Brain (organoid and tissue), 16 donors: ENCODE measurements at places on chromosomes 2 and 18. TPM values are rescaled to one million over a fixed set of nuclear protein-coding genes. Genes with fewer than 3 reads are reported as not detected.
A peak's percentile ranks its signal among the peaks of the same experiment; 100 is the strongest.

DNA sequence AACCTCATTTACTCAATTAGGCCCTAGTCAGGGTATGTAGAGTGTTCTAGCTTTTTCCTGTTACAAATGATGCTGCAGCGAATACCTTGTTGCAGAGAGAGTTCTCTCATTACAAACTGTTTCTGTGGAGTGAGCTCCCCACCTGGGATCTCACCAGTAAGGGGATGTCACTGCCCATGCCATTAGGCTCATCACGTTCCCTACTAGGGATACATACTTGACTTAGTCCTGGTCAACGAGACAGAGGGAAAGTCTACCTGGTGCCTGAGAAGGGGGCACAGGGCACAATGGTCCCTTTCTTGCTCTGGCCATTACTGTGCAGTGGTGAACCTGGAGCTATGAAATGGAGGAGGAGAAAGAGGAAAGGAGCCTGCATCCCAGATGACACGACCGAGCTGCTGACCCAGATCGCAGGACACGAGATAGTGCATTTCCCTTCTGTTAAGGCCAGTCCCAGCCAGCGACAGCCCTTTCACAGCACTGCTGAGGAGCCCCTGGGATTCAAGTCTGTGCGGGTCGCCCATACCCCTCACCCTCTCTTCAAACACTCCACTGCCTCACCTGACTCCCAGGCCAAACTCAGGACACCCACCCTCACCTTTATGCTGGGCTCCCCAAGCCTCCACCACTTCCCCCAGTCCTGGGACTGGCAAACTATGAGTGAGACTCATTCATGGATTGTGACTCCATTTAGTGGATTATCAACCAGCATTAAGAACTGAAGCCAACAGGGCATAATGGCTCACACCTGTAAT, 16.0 kb downstream of the MALL start:
- no peak for DNase-seq

SLC35F6 gene
- polyA plus RNA-seq, result 14.3 TPM

DNA sequence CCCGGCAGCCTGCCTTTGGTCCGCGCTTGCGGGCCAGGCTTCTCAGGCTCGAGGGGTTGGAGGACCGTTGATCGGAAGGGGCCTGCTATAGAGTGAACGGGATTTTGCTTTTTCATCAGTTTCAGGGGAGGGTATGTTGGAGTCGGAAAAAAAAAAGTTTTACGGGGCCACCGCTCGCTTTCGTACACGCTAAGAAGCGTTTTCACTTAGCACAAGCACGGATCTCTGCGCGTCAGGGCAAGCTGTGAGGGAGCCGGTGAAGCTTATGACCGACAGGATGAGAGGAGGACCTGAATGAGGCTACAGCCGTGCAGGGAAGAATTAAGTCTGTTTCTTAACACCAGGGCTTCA, 443 bp downstream of the CPSF3 start:
- DNase-seq, result no peak

RIF1 gene
- 3.3 TPM for polyA plus RNA-seq

SLC9A4 gene
- not detected for polyA plus RNA-seq

RAB27B gene
- 0.17 TPM for polyA plus RNA-seq

- peak; percentile 63 for DNase-seq
Observed at GRCh38 chr2:236167297-236168109, 683 bp downstream of the GBX2 start.

MYO7B gene
- polyA plus RNA-seq, result 0.46 TPM

ANKRD62 gene
- polyA plus RNA-seq, result not detected

EMILIN1 gene
- 6.2 TPM for polyA plus RNA-seq

- peak; percentile 43 for DNase-seq
Observed at GRCh38 chr18:10131460-10132395, 217.9 kb downstream of the VAPA start.

MOGAT1 gene
- polyA plus RNA-seq, result not detected

DNA sequence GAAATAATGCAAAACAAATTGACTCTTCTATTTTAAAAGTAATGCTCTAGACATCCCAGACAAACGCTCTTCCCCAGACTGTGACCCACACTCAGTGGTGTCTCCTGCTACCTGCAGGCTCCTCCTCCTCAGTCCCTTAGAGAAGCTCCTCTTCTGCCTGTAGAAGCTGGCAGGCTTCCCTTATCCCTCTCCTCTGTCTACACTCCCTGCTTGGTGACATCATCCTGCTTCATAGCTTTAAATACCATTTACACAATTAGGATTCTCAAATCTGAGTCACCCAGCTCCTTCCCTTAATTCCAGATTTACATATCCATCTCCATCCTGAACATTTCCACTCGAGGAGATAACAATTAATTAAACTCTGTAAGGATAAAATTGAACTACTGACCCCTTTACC, 167.9 kb downstream of the FBXO15 start:
- no peak for DNase-seq

SH3RF3 gene
- 2.3 TPM for polyA plus RNA-seq

- peak; percentile 80 for DNase-seq
Observed at GRCh38 chr2:36357847-36358659, 2.5 kb downstream of the CRIM1 start.

TDRD15 gene
- polyA plus RNA-seq, result not detected

GRHL1 gene
- polyA plus RNA-seq, result 1.0 TPM

MROH2A gene
- polyA plus RNA-seq, result not detected

BCL2 gene
- polyA plus RNA-seq, result 8.0 TPM

GRCh38 chr2:61281321-61281720, 119.3 kb downstream of the C2orf74 start:
- DNase-seq, result no peak

HOXD3 gene
- 1.2 TPM for polyA plus RNA-seq

GRCh38 chr18:4433717-4434116, 21.4 kb downstream of the DLGAP1 start:
- DNase-seq, result no peak

DNA sequence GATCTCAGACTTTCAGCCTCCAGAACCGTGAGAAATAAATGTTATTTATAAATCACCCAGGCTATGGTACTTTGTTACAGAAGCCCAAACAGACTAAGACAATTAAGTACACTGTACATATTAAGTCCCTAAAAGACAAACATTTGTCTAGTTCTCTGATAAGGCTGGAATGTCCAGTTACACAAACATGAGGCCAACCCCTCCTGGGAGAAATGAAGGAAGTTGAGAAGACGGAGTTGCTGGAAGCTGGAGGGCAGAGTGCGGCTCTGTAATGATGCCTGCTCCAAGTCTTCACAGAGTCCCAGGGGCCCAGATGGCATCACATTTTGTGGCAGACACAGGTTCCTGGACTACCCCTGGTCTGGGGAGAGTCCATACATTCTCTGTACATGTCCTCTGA, 79.2 kb upstream of the ST8SIA3 start:
- no peak for DNase-seq

- no peak for DNase-seq
Observed at GRCh38 chr18:2692508-2692907, 37.0 kb downstream of the SMCHD1 start.

- no peak for DNase-seq
Observed at GRCh38 chr2:229873123-229873581, 48.7 kb downstream of the TRIP12 start.

FSHR gene
- not detected for polyA plus RNA-seq

- DNase-seq, result no peak
Observed at GRCh38 chr18:35691625-35692024, 110.1 kb downstream of the GALNT1 start.

GRCh38 chr2:428591-428990, 140.7 kb upstream of the ALKAL2 start:
- no peak for DNase-seq

DNA sequence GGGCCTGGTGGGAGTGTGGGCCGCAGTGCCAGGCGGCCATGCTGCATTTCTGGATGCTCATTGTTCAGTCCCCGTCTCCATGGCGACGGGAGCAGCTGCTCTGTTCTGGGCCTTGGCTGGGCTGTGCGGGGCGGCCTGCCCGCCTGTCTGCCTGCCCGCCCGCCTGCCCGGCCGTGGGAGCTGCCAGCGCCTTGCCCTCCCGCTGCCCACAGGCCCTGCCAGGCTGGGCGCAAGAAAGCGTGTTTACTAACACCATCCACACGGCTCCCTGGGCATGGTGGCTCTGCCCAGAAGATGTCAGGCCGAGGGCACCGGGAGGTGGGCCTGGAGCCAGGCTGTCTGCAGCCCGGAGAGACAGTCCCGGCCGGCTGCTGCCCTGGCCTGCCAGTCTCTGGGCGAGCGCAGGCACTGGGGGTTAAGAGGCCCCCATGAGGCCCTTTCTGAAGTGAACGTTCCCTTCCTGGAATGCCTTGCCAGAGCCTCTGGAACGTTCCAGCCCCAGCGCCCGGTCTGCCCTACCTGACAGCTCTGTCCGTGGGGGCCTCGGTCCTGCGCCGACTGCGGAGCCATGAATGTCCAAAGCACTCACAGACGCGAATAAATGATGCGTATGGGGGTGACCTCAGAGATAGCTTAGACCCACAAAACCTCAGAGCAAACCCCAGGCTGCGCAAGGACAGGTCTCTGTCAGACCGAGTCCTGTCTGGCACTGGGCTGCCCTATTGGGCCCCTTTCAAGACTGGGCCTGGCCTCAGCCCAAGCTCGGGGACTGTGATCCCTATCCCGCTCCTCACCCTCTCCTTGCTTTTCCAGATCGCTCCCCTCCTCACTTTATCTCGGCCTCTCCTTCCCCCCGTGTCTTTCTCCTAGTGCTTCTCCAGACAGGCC, 44.3 kb downstream of the MYCN start:
- peak; percentile 95 for DNase-seq

GRCh38 chr2:79375817-79376216, 137.0 kb upstream of the CTNNA2 start:
- DNase-seq, result no peak

DNA sequence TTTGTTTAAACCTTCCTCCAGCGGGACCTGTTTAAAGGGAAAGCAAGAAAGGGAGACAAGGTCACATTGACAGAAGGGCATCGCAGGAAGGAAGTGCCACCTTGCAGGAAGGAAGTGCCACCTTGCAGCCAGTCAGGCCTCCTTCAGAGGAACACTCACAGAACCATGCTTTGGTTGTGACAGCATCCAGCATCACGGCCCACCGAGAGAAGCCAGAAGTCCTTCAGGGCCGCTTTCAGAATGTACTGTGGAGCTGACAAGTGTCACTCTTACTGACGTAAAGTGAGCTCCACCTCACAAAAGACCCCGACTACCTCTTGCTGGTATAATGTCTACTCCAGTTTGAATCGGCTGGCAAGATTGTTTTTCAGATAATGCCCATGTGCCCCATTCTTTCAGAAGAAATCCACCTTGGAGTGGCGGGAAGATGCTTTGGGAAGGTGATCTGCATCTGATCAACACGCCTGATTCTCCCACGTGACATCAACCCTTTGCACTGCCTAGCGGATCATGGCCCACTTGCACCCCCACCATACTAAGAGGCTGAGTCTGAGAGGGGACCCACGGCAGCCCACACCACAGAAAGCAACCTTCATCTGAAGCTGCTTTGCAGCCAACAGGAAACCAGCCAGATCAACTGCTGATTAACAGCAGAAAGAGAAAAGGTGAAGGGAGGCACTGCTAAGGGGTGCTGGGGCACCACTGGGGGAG, 99.8 kb downstream of the UXS1 start:
- DNase-seq, result no peak

KLF7 gene
- polyA plus RNA-seq, result 11.2 TPM

DNA sequence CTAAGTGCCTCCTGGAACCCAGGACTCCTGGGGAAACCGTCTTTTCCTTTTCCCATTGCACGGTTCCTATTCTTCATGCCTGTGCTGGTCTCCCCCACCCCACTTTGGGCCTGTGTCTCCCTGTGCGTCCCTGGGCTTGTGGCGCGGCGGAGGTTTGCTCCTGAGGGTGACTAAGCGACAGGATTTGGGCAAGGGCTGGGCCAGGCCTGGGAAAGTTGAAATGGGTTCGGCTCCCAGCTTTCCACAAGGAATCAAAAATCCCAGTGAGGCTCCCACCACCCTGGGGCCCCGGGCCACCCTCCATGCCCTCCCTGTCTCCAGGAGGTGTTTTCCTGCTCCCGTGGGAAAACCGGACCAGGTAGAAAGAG, 197.6 kb downstream of the NDUFA10 start:
- no peak for DNase-seq

GRCh38 chr2:174020926-174021662, 55.9 kb upstream of the SP3 start:
- no peak for DNase-seq

DNA sequence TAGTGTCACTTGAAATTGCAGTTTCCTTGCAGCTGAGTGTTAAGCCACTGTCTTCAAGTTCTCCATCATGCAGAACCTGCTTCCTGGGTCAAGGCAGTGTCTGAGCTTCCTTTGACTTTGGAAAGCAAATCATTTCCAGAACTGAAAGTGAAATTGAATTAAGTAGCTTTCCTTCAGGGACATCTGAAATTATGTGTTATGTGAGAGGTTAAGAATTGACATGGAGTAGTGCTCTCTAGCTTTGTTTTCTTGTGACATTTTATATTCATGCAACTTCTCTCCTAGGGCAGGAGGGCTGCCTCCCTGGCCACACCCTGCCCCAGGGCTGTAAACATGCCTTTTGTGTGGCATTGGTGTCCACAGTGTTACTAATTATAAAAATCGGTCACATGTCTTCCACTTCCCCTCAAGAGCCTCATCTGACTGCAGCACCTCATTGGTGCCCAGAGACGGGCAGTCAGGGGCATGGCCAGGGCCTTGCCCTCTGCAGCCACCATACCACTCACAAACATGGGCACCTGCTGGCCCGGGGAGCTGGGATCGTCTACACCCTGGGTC, 14.4 kb downstream of the RAB12 start:
- DNase-seq, result no peak

DNA sequence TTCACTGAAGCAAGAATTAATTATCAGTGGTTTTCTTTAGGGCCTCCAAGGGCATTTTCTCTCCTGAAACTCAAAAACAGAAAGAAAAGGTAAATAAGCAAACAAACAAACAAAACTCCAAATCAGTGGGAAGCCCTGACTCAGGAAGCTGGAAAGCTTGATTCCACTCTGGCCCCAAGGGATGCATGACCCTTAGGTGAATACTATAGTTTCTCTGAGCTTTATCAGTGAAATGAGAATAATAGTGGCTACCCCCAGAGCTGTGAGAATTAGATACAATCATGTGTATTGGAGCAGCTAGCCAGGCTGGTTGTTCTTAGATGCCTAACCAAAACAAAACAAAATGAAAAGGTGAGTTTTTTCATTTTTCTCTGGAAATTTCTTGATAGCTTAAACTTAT, 585.1 kb downstream of the CNTNAP5 start:
- no peak for DNase-seq

MFSD2B gene
- not detected for polyA plus RNA-seq

GRCh38 chr2:28166956-28167355, 225.7 kb upstream of the FOSL2 start:
- no peak for DNase-seq

DNA sequence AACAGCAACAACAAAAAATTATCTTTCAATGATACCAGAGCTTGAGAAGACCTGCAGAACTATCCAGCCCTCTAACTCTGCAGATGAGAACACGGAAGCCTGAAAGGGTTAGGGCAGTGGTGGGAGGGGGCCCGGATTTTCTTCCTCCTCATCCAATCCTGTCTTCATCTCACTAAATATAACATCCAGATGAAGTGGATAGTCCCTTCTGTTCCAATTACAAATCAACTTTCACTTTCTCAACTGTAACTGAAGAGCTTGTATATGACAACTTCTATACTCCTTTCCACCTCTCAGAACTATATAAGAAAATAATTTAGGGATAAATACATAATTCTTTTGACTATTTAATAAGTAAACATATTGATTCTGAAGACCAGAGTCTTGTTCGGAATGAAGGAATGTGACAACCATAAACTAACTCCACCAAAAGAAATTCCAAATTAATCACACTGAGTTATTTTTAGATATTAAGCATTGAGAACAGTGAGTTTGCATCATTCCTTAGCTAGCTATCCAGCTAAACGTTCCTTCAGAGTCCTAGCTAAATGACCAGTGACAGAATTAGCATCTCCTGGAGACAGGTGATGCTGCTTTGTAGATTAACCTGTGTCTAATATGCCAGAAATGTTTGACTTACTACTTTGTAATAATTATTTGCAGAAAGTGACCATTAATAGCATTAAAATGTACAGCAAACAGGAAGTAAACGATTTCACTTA, 32.7 kb downstream of the SFT2D3 start:
- no peak for DNase-seq
